Ascending aorta (tissue), 2 donors: ENCODE measurements at places on chromosomes 3 and 15.

GRCh38 chr15:30990446-30991254 lies 778 bp downstream of the MTMR10 start:
- DNase-seq: no peak

GRCh38 chr3:194824100-194824499 lies 138.4 kb downstream of the FAM43A start:
- no peak for DNase-seq

DNA sequence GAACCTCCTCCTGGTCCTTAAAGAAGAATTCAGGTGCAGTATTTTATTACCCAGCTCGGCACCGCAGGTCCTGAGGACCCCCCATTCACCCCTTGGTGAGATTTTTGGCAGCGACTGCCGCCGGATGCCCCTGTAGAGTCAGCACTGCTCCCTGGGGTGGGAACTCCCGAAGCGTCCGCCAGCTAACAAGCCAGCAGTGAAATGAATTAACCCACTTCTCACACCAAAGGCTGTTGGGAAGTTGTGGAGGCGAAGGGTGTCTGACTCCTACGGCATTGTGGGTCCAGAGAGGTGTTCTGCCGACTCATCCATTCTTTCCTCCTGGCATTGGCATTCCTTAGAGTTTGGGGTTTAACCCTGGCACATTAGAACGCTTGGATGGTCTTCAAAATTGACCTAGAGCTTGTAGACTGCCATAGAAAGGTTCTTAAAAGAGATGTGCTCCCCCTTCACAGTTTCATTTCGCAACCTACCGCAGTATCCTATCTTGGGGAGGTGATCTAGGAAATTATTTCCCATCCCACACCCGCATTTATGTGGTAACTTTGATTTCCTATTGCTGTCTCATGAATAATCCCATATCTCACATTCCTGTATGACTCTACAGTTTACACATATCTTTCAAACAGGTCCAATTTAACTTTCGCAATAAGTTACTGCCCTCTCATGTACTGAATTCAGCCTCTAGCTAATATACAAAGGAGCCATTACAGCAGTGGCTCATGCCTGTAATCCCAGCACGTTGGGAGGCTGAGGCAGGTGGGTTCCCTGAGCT lies 879 bp upstream of the EIF5A2 start:
- DNase-seq: no peak

GRCh38 chr15:67524235-67524634 lies 3.3 kb downstream of the C15orf61 start:
- no peak for DNase-seq

GRCh38 chr3:164851905-164852304 lies 226.4 kb downstream of the SI start:
- no peak for DNase-seq

GRCh38 chr3:179474480-179474879 lies 23.2 kb upstream of the GNB4 start:
- no peak for DNase-seq
